Adipocyte (in vitro differentiated cells): ENCODE measurements at places on chromosomes 11 and 22.

- DNase-seq = no peak
These were observed 13.8 kb upstream of the DGKZ start for GRCh38 chr11:46333394-46333947.

- DNase-seq = no peak
These were observed 130.4 kb downstream of the NAV2 start for GRCh38 chr11:19843079-19843478.

DNA sequence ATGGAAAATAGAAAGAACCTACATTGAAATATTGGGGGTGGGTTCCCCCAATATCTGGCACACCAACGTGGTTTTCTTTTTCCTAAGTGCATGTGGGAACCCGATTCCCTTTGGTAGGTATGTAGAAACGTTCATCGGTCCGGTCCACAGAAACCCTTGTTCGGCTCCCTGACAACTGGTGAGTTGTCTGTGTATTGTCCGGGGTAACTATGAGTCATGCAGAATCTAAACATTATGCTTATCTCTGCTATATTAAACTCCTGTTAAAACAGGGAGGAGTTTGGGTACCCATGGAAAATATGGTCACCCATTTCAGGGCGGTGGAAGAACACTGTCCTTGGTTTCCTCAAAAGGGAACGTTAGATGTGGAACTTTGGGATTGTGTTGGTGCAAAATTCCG lies 25.1 kb upstream of the ALDH3B2 start:
- DNase-seq = no peak

- no peak for DNase-seq
These were observed 163.2 kb downstream of the CHST1 start for GRCh38 chr11:45502226-45502545.

GRCh38 chr11:57353036-57353435 lies 14.9 kb downstream of the P2RX3 start:
- no peak for DNase-seq

DNA sequence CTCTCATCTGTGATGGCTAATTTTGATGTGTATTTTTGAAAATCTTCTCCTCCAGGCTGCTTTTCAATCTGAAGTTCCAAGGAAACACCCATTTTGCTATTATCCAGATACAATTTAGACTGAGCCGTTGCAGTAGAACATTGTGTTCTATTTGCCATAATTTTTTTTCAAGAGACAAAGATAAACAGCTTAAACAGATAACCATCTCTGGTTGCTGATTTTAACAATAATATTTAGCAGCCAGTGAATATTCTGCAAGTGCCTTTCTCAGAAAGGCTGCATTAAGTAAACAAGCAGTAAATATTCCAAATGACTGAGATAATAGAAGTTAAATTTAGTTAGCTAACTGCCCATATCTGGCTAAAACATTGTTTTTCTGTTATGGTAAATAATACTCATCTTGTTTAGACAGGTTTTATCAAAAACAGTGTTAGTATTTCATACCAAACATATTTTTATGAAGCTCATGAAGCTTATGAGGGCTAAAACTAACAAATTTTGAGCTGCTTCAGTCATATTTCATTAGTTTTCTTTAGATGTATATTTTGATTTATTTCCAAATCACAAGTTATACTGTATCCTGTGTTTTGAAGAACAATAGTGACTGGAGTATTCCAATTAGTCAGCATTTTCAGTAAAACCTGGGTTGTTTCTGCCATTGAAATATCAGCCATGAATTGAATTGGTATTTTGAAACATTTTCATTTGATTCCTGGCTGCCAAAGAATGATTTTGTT lies 206.7 kb downstream of the SBF2 start:
- peak; percentile 48 for DNase-seq

DNA sequence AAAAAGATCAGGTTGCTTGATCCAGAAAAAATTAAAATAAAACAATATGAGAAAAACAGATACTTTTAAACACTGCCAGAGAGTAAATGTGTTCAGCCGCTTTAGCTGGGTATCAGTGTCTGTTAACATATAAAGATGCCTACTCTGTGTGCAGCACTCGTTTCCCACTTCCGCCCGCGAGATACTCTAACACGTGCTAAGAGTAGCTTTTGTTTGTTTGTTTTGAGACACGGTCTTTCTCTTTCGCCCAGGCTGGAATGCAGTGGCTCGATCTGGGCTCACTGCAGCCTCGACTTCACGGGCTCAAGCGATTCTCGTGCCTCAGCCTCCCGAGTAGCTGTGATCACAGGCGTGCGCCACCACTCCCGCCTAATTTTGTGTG lies 531 bp upstream of the MEN1 start:
- no peak for DNase-seq

- no peak for DNase-seq
These were observed 403.2 kb downstream of the NELL1 start for GRCh38 chr11:21072558-21072957.

DNA sequence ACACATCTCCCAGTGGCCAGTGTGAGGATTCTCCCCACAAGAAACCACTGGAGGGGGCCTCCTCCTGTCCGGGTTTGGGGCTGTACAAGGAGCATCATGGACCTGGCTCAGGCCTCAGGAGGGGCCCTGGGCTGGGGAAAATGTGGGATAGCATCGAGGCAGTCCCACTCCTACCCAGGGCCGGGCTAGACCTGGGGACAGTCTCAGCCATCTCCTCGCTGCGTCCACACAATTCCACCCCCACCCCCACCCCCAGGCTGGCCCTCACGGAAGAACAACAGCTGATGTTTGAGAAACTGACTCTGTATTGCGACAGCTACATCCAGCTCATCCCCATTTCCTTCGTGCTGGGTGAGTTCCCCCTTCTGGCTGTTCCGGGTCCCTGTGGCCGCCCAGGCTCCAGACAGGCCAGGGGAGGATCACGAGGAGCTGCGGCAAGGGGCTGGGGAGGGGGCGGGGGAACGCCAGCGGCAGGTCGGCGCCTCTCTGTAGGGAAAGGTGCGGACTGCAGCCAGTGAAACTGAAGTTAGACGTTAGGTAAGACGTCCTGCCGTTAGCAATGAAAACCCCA lies 4.8 kb downstream of the BEST1 start:
- peak; percentile 95 for DNase-seq

DNA sequence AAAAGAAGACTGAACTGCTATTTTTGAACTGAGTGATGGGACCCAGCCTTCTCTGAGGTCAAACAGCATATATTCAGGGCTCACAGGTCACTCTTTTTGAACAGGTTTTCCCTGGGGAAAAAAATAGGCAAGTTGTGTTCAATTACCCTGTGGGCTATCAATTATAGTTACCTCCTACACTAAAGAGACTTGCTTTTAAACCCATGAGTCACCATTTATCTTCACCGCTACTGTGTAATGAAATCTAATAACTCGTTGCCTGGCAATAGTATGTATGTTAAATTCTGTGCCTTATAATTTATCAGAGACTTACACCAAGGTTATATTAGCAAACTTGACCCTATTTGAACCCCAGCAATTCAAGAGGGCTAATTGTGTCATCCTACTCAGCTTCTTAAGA lies 98.5 kb downstream of the CYP2R1 start:
- no peak for DNase-seq

GRCh38 chr11:119717839-119718534 lies 11.0 kb downstream of the NECTIN1 start:
- no peak for DNase-seq

DNA sequence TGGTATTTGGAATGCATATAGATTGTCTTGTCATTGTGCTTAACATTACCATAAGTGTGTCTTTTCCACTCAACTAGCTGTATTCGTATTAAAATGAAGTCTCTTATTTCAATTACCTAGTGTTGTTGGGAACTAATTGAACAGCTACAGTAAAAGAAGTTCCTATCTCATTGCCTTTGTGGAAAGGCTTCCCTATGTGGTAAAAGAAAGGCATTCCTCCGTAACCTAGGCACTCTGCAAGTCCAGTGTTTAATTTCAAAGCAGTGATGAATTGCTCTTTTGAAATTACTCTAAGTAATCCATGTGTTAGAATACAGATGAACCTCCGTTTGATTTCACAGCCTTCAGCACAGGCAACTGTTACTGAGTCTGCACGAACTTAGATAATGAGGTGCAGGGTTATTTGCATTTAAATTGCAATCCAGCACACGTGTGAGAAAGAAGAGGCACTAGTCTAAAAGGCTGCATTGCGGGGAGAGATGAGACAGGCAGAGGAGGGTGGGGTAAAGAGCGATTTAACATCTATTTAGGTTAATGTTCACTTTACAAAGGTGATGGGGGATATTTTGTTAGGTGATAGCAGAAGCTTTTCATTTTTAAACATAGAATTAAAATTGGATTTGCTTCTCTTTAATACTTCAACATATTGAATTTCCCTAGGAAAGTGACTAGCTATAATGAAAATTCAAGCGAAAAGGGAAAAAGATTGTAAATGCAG lies 25.0 kb upstream of the CRTAM start:
- no peak for DNase-seq

GRCh38 chr11:46724088-46724487 lies 5.1 kb downstream of the F2 start:
- no peak for DNase-seq

DNA sequence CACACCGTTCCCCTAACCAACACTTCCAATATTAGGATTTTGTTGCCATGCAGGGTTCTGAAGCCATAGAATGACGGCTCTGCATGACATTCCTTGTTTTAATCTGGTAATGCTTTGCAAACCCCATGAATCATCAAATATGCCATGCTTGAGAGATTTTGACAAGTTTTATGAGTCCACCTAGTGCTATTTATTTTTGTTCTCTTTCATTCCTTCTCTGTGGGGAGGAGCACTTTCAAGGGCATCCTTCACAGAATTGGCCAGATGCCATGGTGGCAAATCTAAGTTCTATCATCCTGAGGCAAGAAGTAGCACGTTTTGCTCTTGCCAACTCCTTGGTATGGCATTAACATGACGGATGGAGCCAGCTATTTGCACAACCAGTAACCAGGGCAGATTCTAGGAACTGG lies 268.4 kb downstream of the FAM76B start:
- peak; percentile 71 for DNase-seq

DNA sequence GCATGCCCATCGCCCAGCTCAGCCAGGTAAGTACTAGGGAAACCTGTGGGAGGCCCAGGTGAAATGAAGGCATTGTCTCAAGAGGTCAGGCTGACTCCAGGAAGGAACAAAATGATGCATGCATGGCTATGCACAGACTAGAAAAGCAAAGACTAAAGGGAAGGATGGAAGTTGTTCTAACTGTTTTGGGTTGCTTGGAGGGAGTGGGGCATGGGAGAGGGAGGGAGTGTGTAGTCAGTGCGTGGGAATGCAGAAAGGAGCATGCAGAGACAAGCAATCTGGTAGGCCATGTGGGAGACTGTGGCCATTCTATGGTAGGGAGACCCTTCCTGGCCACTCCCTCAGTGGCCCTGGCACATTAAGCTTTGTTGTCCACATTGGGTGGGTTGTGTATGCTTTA lies 2.9 kb downstream of the MICAL3 start:
- DNase-seq = no peak

GRCh38 chr11:82533628-82534327 lies 199.9 kb downstream of the FAM181B start:
- no peak for DNase-seq

GRCh38 chr22:33573479-33573878 lies 346.8 kb downstream of the LARGE1 start:
- DNase-seq = no peak

GRCh38 chr11:103703437-103703836 lies 333.0 kb upstream of the DDI1 start:
- no peak for DNase-seq

DNA sequence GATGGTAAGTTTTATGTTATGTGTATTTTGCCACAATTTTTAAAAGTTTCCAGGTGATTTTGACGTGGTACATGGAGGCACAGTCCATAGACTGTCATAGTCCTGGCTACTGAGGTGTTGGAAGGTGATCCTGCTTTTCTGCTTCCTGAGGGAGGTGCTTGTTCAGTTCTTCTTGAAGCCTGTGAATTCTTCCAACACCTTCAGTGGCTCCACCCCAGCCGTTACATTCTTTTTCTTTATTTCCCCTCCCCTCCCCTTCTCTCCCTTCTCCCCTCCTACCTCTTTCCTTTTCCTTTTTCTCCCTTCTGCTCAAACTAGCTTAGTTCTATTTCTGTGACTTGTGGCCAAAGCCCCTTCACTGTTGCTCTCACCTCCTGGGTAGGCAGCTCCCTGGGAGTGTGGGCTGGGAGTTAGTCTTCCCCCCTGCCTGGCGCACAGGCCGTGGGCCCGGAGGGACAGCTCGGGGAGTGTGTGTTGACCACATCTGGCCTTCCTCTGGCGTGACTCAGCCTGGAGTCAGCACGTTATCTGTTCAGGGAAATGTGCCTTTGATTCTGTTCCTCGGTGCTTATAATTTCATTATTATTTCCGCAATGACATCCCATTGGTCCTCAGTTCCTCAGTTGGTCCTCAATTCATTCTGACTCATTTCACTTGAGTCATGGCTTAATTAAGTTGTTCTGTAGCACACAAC lies 566.2 kb downstream of the TBC1D22A start:
- DNase-seq = peak; percentile 88

- no peak for DNase-seq
These were observed 56.5 kb upstream of the CABP7 start for GRCh38 chr22:29663180-29663821.

- peak; percentile 62 for DNase-seq
These were observed 10.2 kb upstream of the P4HA3 start for GRCh38 chr11:74321487-74322188.

GRCh38 chr11:19395050-19395449 lies 154.3 kb upstream of the E2F8 start:
- no peak for DNase-seq

DNA sequence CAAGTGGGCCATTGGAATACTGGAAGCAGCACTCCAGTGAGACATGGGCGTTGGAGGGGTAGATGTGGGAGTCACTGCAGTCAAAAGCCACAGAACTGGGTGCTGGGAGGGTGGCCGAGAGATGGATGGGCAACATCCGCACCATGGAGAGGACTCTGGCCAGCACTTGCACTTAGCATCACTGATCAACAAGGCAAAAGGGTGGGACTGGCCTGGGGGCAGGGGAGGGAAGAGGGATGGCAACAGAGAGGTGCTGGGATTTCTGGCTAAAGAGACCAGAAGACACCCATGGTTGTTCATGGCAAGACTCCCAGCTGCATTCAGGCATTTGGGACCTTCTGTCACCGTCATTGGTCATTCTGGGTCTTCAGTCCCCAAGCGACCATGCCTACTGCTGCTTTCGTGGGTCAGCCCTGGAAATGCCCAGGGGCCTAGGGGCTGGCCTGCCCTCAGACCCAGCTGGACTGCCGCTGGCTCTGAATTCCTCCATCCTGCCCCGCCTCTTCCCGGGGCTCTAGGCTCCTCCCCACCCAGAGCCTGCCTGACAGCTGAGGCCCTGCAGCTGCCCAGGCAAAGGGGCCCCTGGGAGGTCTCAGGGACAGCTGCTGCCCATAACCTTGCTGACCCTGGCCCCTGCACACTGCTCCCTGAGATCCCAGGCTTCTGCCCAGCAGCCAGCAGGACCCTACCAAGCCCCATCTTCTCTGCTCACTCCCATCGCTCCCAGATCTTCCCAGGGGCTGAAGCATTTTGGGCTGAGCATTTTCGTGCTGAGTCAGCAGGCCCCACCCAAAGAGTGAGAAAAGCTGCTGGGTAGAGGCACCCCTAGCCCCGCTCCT lies 13.0 kb upstream of the CDC42EP2 start:
- peak; percentile 69 for DNase-seq

DNA sequence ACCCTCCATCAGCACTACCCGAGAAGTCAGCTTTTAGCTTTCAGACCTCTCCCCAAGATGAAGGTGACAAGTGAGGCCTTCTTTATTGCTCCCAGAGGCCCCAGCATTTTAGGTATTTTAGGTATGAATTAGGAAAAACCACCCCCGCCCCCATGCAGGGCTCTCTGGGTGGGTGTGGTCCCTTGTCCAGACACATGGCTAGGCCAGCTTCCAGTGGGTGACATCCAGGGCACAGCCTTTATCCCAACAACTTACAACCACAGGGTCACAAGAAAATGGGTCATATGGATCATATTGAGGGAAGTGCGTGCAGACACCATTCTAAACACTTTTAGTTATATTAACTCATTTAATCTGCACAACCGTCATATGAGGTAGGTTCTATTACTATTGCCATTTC lies 42.1 kb downstream of the RIBC2 start:
- no peak for DNase-seq
